ENCODE measurements at places on chromosomes 3 and 15.

DNA sequence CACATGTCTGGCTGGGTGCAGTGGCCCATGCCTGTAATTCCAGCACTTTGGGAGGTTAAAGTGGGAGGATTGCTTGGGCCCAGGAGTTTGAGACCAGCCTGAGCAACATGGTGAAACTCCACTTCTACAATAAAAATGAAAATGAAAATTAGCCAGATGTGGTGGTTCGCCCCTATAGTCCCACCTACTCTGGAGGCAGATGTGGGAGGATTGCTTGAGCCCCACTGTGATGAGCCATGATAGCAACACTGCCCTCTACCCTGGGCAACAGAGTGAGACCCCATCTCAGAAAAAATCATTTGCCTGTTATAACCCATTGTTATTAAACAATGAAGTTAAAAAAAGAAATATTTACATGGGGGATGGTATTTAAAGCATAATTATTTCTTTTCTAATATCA lies 240.1 kb upstream of the ZPLD1 start:
- DNase-seq: no peak

GRCh38 chr15:92809880-92810361 lies 90.2 kb upstream of the CHD2 start:
- DNase-seq: no peak

GRCh38 chr3:58665405-58665804 lies 1.2 kb downstream of the FAM3D start:
- DNase-seq: no peak

DNA sequence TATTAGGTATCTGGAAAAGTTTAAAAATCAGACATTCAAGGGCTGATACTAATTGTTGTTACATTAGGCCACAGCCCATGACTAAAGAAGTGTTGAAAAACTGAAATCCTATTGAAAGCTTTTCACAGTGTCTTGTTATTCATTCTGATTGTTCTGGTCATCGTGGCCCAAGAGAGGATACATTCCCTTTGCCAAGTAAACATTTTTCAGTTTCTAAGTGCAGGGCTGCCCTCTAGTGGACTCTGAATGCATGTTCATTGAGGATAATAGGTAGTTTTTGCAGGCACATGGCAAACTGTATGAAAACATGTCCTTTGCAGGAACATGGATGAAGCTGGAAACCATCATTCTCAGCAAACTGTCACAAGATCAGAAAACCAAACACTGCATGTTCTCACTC lies 181.1 kb downstream of the MYRIP start:
- DNase-seq: no peak

GRCh38 chr3:128946411-128946810 lies 47.5 kb downstream of the CFAP92 start:
- DNase-seq: no peak

- DNase-seq: no peak
Measured at GRCh38 chr3:30227571-30228301, 378.7 kb upstream of the TGFBR2 start.

DNA sequence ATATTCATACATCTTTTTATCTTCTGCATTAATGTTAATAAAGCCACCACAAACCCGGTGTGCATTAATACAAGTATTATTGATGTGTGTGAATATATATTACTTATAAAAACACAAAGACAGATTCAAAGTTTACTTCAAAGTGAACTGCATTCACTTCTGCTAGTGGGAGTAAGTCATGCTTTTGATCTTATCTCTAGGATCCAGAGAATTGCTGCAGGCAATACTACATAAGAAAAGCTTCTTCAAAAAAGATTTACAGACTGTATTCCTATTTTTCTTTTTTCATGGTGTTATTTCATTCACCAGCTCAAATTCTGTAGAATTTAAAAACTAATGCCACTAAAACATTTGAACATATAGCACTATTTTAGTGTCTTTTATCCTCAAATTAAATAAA lies 87.5 kb upstream of the CBLB start:
- no peak for DNase-seq

DNA sequence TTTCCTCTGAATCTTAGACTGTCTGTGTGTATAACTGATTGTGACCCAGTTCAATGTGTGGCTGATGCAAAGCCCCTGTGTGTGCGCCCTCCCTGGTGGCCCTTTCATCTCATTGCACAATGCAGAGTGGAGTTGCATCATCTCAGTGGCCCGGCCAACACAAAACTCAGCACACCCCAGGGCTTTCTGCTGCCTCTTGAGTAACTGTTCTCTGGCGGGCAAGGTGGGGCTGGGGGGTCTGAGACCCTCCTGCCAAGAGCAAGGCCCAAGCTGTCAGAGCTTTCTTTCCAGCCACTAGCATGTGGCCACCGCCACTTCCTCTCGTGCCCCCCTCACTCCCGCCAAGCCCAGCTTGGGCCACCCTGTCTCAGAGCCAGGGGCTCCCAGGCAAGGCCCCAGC lies 80.7 kb upstream of the ALDH1L1 start:
- DNase-seq: no peak

DNA sequence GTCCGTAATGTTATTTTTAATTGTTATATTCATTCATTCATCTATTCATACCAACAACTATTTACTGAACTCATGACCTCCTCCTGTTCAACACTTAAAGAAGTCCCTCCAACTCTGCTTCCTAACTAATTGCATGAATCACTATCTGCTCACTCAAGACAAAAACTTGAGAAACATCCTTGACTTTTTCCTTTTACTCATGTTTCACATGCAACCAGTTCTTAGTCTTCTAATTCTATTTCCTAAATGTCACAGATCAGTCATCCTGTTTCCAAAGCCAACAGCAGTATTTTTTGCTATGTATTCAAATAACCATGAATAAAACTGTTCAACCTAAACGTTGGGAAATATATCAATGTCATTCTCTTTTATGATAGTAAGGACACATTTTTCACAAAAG lies 124.6 kb upstream of the GBE1 start:
- DNase-seq: no peak

GRCh38 chr3:67001086-67001861 lies 3.2 kb downstream of the KBTBD8 start:
- DNase-seq: no peak

- DNase-seq: no peak
Measured at GRCh38 chr3:100348727-100349126, 14.2 kb downstream of the NIT2 start.

GRCh38 chr15:29266052-29266582 lies 3.5 kb downstream of the NSMCE3 start:
- DNase-seq: no peak
